ENCODE measurements at places on chromosomes 5 and 9.
A peak's percentile ranks its signal among the peaks of the same experiment; 100 is the strongest.

DNA sequence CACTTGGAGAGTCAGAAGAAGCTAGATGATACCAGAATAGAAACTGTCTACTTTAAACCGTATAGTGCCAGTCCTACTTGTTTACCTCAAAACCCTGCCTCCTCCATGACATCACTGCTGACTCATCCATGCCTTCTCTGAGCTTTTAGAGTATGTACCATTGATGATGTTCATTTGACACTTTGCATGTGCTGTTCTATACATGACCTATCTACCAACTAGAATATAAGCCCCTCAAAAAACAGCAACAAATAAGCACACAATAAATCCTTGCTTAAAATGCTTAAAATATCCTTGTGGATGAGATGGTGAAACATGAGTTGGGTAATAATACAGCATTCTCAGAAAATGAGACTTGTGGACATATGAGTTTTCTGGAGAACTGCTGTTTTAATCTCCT, 2.6 kb downstream of the CTNNAL1 start:
- no peak for DNase-seq

DNA sequence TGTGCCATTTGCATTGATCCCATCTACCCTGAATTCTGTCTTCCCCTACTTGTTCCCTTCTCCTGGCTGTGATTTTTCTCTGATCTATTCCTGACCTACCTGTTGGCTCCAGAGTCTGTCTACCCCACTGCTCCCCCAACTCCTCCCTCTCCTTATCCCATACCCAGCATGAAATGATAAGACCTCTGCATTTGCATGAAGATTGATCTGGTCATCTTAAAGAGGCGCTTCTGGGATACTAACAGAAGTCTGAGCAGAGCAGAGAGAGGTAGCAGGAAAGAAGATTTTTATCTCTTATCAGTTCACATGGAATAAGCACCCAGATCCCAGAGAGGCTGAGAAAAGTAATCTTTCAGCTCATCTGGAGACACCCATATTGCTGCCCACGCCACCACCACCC, 18.3 kb upstream of the GLIPR2 start:
- no peak for DNase-seq

- DNase-seq: no peak
Measured at GRCh38 chr9:8732367-8733075, 932.9 kb upstream of the DMAC1 start.

DNA sequence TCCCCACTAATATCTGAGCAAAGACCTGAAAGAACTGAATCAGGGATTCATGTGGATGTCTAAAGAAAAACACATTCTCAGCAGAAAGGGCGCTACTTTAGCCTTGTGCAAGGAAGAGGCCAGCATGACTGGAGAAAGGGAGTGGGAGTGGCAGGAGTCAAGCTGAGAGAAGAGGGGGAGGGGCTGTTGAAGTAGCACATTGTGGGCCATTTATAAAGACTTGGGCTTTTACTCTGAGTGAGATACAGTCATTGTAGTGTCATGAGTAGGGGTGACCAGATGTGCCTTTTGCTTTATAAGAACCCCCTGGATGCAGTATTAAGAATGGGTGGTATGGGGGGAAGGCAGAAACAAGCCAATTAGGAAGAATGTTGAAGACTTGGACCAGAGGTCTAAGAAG, 452.8 kb downstream of the ENC1 start:
- peak; percentile 34 for DNase-seq

GRCh38 chr5:87282269-87282668, 14.6 kb downstream of the RASA1 start:
- DNase-seq: no peak

GRCh38 chr5:59711310-59711709, 182.2 kb downstream of the PDE4D start:
- no peak for DNase-seq

- DNase-seq: no peak
Measured at GRCh38 chr9:125477089-125477544, 215.5 kb downstream of the GAPVD1 start.

DNA sequence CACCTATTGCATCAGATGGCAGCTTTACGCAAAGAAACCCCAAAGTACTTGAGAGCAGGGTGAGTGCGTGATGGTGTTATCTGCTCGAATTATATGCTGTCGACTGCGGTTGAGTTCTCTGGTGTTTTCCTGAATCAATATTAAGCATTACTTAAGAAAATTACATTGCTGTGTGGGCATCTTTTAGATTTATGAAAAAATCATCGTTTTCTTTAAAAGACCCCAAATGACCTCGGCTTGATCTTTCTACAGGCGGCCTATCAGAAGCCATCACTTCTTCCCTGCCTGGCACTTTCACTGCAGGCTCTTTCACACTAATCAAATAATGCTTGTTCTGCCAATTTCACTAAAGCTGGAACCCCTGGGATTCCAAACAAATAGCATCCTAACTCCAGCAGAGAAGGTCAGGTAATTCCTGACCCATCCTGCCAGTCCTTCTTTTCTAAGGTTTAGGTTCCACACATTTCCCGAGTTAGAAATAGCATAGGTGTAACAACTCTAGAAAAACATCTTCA, 1.7 kb downstream of the UBE2QL1 start:
- no peak for DNase-seq

DNA sequence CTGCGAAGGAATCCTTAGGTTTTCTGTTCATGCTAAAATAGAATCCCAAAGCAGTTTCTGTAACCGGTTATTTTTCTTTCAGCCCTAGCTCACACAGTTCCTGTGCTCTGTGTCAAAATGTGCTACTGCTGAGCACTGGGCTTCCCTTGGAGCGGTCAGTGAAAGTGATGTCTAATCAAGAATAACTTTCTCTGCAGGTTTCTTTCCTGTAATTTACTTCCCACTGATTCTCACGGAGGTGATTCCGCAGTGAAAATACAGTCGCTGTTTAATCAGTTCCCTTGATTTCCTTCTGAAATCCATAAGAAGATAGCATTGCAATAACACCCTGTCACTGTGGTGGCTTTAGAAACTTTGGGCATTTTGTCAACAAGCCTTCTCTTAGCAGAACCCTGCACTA, 112.0 kb upstream of the ISL1 start:
- DNase-seq: no peak

GRCh38 chr5:61991866-61992265, 314.1 kb upstream of the KIF2A start:
- DNase-seq: no peak

- DNase-seq: no peak
Measured at GRCh38 chr9:129930743-129931142, 95.5 kb downstream of the USP20 start.

DNA sequence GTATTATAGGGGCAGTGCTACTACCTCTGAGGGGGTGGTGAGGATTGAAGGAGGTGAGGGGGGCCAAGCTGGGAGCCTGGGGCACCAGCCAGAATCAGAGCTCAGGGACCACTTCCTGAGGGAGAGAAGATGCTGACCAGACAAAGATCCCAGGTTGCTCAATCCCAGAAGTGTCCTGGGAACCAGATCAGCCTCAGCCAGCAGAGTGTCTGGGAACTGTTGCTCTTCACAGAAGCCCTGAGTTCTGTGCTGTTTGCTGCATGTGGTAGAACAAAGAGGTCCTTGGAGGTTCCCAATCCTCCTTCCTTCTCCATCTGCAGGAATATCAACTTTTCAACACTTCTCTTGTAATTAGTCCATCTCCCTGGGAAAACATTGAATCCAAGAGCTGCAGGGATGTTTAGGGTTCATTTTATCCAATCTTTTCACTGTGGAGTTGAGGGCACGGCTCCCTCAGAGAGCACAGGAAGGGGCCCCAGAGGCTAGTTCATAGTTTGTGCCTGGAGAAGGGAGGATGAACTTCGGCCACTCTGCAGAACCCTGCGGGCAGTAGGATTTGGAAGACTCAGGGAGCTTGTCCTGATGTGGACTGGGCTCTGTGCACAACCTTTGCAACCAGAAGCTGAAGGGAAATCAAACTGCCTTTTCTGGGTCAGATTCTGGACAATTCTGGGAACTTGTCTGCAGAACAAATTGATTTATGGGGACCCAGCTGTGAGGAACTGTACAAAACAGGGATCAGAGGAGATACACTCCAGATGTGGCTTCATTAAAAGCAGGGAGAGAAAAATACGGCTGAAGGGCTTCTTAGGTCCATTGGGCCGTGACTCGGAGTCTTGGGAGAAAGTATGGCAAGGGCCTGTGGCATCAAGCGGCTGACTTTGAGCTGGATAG, 57.1 kb downstream of the GALNT12 start:
- DNase-seq: no peak

DNA sequence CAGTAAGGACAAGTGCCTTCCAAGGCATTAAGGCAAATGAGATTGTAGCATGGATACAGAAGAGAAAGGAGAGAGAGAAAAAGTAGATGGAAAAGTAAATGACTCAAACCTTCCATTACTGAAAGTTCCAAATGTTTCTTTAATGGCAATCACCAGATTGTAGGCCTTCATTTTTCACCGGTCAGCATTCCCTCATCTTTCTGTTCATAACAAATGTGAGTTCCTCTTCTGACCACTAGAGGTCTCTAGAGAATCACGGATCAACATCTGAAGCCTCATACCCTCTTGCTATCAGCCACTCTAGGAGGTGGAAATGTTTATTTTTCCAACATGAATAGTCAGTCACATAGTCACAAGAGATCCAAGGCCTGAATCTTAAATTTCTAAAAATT, 73.6 kb upstream of the RPS23 start:
- no peak for DNase-seq

GRCh38 chr9:27538647-27539046, 9.0 kb upstream of the MOB3B start:
- no peak for DNase-seq

- DNase-seq: no peak
Measured at GRCh38 chr9:124376329-124376728, 38.9 kb downstream of the PSMB7 start.

- DNase-seq: no peak
Measured at GRCh38 chr9:3239240-3239639, 286.6 kb downstream of the RFX3 start.

DNA sequence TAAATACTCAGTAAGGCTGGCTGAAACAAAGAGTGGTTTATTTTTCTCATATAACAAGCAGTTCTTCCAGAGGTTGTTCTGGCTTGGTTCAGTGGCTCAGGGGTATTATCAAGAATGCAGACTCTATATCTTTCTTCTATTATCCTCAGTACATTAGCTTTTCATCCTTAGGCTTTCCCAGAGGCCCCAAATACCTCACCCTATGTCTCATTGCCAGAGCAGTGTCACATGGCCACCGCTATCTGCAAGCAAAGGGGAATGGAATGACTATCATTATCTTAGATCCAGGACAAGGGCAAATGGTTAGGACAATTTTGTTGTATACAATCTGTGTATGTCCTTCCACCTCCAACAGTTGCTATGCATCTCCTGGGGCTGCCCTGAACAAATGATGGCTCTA, 69.0 kb upstream of the SNX2 start:
- DNase-seq: peak; percentile 29

GRCh38 chr9:34010979-34011378, 37.7 kb downstream of the UBAP2 start:
- no peak for DNase-seq

DNA sequence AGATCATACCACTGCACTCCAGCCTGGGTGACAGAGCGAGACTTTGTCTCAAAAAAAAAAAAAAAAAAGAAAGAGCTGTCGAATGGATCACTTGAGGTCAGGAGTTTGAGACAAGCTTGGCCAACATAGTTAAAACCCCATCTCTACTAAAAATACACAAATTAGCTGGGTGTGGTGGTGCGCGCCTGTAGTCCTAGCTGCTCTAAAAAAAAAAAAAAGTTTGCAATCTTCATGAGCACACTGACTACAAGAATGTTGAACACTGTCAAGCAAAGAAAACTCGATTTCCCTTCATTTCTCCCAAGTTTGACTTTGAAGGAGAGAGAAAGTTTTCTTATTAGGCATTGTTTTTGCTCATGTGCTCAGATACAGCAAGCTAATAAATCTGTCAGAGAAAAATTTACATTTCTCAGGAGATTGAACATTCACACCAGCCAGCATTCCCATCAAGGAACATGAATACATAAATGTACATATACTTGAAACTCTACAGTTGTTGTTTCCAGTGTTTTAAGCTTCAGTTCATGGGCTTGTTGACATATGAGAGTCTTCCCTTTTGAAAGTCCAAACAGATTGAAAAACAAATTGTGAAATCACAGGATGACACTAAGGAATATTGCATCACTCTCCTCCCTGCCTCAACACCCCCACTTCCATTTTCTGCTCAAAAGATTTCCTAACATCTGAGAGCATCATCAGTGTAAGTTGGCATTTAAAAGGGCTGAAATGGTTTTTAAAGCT, 81.8 kb downstream of the ARRDC3 start:
- DNase-seq: no peak

GRCh38 chr9:93967020-93967803, 12.1 kb upstream of the BARX1 start:
- no peak for DNase-seq

DNA sequence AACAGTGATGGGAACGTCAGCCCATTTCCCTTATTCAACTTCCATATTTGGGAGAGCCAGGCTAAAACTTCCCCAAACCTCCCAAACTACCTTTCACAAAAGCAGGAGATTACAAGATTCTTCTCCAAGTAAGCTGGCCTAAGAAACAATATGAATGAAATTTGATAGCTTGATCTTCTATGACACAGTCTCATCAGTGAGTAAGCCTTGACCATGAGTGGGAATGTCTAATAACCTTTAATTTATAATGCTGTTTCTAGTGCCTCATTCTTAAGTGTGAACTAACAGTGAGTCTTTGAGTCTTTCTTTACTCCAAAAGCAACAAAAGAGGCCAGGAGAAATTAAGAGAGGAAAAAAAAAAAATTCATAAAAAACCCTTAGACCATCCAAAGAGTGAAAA, 1379.9 kb downstream of the EFNA5 start:
- no peak for DNase-seq

DNA sequence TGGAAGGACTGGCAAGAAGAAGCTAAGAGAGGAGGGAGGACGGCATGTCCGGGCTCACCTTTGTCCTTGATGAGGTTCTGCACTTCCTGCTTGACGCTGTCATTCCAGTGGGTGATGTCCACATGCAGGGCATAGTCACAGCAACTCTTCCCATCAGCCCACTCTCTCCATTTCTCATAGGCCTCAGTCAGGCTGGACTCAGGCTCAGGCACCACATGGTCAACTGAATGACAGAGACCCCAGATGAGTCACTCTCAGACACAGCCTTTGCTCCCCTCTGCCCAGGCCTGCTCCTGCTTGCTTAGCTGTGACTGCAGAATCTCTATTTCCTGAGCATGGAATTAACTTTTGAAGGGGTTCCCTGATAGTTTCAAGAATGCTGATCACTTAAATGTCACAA, 94.2 kb downstream of the DPYSL3 start:
- no peak for DNase-seq

DNA sequence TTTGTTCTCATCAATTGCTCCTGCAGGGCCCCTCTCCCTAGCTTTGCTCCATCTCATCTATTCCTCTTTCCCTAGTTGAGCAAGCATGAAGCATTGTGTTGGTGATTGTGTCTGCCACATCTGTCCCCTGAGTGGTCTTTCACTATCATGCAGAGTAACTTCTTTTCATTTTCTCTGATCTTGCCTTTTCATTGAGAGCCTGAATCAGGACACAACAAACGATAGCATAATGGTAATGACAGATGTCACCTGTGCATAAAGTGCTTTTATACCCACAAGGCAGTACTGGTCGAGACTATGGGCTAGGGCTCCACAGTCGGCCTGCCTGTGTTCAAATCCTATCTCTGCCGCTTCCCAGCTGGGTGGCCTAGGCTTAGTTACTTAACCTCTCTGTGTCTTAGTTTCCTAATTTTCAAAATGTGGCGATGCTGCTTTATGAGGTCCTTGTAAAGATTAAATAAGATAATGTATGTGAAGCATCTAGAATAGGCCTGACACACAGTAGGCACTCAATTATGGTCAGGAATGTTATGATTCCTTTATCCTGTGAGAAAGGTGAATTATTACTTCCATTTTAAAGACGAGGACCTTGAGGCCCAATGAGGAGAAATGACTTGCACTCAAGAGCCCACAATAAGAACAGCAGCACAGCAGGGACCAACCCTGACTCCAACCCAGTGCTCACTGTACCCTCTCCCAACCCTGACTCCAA, 137.1 kb upstream of the ZNF618 start:
- DNase-seq: peak; percentile 41
